ENCODE measurements at places on chromosomes 3 and 15.

GRCh38 chr3:154904328-154904727 lies 175.8 kb upstream of the MME start:
- DNase-seq, result no peak

GRCh38 chr15:52018244-52018643 lies 775 bp upstream of the MAPK6 start:
- no peak for DNase-seq

GRCh38 chr3:55285156-55285555 lies 201.9 kb downstream of the WNT5A start:
- DNase-seq, result no peak

- no peak for DNase-seq
Observed at GRCh38 chr3:129651435-129652202, 45.1 kb upstream of the PLXND1 start.

- DNase-seq, result no peak
Observed at GRCh38 chr3:153252963-153253362, 90.9 kb downstream of the RAP2B start.

GRCh38 chr15:90414408-90415028 lies 26.5 kb downstream of the IQGAP1 start:
- no peak for DNase-seq

GRCh38 chr3:11775493-11775892 lies 71.2 kb downstream of the TAMM41 start:
- DNase-seq, result no peak

DNA sequence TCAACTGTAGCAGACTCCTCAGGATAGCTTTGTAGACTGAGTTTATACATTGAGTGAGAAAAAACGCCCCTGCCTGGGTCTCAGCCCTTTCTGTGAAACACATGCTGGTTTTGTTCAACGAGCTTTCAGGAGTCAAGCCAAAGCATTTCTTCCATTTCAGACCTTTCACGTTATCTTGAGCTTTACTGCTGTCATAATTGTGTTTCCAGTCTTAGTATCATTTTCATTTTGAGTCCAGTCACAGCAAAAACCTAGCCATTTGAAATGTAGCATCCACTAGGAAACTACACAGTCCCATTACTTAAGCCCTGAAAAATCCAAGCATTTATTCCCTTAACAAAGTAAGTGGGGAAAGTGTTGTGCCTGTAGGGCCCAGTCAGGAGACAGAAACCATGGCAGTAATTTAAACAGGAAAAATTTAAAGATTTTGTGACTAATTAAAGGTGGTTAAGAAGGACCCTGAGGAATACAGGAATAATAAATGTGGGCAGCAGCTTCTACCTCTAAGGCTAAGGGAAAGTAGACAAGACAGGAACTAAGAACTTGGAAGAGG lies 110.1 kb upstream of the ABHD17C start:
- DNase-seq, result no peak

DNA sequence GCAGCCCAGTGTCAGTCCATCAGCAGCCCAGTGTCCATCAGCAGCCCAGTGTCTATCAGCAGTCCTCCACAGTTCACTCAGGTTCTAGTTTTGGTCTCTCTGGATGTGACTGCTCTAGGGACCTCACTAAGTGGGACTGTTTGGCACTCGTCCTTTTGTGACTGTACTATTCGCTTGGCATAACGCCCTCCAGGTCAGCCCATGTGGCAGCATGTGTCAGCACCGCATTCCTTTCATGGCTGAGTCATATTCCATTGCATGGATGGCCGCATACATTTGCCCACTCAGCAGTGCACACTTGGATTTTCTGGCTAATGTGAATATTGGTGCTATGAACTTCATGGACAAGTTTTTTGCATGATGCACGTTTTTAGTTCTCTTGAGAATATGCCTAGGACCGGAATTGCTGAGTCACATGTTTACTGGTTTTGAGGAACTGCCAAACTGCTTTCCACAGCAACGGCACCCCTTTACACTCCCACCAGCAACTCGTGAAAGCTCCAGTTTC lies 16.4 kb downstream of the CHST13 start:
- DNase-seq, result no peak

- DNase-seq, result no peak
Observed at GRCh38 chr3:58178528-58179234, 32.1 kb downstream of the DNASE1L3 start.

DNA sequence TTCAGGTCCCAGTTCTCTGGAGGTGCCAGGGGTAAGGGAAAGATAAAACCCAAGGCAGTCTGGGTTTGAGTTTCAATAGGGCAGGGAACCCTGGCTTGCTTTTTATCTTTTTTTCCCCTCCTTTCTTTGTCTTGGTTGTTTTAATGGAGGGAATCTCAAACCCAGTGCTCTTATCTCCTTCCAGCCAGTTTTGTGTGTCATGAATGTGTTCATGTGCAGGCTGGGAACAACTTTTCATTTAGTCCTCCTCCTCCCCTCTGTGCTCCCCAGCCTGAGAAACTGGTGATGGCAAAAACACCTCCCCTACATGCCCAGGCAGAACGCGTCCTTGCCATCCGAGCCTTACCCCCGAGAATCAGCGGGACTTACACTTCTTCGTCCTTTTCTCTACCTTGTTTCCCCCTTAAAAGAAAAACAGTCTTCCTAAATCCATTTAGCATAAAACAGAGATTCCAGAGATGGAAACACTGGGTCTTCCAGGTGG lies 10.9 kb downstream of the SEMA3G start:
- DNase-seq, result no peak

- no peak for DNase-seq
Observed at GRCh38 chr3:43217206-43217605, 69.1 kb upstream of the SNRK start.

DNA sequence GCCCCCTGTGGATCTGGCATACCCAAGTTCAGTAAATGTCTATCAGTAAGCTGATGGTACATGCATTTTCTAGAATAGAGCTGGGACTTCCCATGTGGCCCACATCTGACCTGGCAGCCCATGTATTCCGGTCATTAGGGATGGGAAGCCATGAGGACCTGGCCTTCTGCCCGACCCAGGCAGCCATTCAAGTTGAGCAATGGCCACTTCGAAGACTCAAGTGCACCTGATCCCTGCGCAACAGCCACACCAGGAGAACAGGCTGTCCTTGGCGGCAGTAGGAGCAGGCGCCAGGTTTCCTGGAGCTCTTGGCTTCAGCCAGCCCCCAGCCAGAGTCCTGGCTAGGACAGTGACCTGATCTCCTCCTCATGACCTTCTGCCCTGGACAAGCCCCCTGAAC lies 14.6 kb downstream of the HEMK1 start:
- DNase-seq, result no peak

DNA sequence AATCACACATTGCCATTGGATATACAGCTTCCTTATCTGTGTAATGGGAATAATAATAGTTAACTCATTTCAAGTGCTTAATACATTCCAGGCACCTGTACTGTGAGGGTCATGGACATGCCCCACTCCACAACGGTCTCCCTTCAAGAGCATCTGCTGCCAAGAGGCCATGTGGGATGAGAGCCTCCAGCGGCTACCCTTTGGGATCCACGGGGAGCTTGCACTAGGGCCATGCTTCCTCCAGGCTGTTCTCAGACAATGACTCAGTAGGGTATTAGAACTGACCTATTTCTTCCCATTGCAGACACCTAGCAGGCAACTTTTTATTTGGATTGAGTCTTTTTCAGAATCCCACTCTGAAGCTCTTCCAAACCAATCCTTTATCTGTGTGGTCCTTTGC lies 1078.9 kb downstream of the TUSC7 start:
- DNase-seq, result no peak

DNA sequence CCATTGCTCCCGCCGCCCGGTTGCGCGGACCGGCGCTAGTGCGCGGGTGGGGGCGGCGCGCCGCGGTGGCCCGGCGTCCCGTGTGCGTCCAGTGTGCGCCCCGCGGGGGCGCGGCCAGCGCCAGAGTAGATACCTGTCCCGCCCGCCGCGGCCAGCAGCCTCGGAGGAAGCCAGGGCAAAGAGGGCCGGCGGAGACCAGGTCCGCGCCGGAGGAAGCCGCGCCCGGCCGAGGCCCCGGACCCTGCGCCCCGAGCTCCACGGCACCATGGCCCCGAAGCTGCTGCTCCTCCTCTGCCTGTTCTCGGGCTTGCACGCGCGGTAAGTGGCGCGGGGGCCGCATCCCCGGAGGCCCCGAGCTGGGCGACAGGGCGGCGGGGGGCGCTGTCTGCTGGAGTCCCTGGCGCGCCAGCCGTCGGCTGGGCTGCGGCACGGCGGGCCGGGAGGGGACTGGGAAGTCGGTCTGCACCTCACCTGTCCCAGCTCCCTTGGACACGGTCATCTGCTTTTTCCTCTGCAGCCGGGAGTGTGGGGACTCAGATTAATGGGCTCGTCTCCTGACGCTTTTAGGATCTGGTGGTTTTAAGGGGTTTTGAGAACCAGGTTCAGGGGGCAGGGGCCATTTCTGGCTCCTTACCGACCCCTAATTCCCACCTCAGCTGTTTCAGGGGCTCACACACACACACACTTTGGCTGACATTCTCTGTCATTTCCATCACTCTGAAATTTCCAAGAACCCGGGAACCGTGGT lies 464 bp downstream of the GABRG3 start:
- no peak for DNase-seq

GRCh38 chr3:15348246-15348645 lies 15.9 kb upstream of the SH3BP5 start:
- no peak for DNase-seq

GRCh38 chr15:87557881-87558280 lies 698.7 kb downstream of the NTRK3 start:
- no peak for DNase-seq

- no peak for DNase-seq
Observed at GRCh38 chr3:173709026-173709425, 311.5 kb downstream of the NLGN1 start.

DNA sequence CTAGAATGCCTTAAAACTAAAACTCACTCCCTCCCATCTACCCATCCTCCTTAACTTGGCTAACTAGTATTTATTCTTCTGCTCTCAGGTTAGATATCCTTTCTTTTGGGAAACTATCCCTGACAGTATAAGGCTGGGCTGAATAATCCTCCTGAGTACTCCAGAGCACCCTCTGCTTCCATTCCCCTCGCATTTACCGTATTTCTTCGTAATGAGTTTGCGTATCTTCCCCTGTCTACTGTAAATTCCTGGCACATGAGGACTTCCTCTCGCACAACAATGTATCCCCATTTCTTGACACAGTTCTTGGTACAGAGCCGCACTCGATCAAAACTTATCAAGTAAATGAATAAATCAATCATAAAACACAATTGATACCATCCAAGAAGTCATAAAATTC lies 82.9 kb upstream of the AKAP13 start:
- DNase-seq, result no peak

DNA sequence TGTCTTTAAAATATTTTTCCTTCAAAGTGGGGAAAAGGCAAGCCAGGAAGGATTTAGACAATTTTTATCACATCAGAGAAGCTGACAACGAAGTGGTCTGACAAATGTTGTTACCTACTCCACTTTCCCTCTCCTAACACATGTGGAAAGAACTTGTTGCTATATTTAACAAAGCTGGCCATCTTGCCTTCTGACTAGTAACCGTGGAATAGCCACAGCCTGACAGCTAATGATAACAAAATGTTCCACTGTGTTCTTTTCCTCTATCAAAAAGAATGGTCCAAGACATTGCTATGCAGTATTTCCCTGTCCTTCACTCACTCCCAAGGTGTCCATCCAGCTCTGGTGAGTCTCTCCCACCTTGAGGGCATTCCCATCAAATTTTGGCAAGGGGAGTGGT lies 481.4 kb upstream of the THBS1 start:
- no peak for DNase-seq

- no peak for DNase-seq
Observed at GRCh38 chr3:137121704-137122314, 164.0 kb downstream of the IL20RB start.

DNA sequence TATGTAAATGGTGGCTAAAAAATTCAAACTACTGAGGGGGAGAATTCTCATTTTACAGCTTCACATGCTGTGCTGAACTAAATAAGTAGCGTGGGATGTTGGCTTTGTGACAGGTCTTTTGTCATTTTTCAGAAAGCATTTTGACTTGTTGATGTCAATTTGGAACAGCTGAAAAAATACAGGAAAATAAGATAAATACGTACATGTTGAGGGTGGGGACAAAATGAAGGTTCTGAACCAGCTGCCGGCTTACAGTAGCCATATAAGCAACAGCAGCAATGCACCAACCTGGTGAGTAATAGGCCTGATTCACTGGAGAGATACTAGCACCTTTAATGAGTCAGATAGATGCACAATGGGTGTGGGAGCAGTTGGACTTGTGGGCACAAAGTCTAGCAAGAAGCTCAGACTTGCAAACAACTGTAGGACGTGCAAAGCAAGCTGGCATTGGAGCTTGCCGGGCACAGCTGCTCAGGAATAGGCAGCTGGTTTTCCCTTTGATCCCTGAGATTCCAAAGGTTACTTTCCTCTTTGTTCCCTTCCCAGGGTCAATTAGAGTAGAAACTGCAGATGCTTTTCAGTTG lies 12.9 kb downstream of the B3GNT5 start:
- DNase-seq, result no peak

- no peak for DNase-seq
Observed at GRCh38 chr15:86659724-86660411, 580.2 kb downstream of the AGBL1 start.

- DNase-seq, result no peak
Observed at GRCh38 chr3:168926426-168926825, 737.1 kb downstream of the MECOM start.

- DNase-seq, result no peak
Observed at GRCh38 chr3:125443923-125444322, 68.8 kb upstream of the ZNF148 start.

DNA sequence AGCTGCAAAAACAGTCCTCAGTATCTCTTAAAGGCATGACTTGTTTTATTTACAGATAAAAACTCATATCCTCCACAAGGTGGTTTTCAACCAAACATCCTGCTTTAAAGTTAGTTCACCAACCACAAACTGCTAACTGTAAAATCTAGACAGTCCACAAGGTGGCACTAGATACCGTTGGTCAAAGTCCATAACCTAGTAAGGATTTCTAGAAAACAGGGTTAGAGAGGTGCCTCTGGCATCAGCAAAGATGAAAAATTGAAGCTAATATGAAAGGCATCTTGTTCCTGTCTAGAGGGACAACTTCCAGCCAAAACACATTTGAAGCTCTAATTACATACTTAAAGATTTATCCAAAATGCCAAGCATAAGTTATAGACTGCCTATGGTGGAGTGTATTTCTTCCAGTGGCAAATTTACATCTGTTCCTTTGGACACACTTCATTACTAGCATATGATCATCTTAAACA lies 56.0 kb downstream of the ZMAT3 start:
- no peak for DNase-seq

GRCh38 chr3:111045564-111045963 lies 26.1 kb upstream of the NECTIN3 start:
- DNase-seq, result no peak

GRCh38 chr3:9316881-9317361 lies 45.9 kb upstream of the THUMPD3 start:
- no peak for DNase-seq

DNA sequence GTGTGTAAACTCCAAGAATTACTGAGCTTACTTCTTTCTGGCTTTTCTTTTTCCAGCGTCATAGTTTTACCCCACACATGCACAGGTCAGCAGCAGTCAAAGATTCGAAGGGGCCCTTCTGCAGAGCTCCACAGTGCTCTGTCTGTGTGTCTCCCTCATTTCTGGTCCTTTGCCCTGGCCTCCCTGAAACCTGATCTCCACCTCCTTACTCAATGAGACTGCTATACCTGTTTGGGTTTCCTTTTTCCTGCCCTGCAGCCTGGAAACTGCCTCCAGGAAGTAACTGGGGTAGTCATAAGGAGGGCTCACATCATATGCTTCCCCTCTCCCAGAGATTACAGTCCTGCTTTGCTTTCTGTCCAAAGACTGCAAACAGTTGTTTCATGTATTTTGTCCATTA lies 82.8 kb upstream of the TNIK start:
- no peak for DNase-seq

Data from vagina (tissue), 2 donors.